Epithelial cell of prostate (primary cell): ENCODE measurements at places on chromosomes 11 and 22.

GRCh38 chr11:125407046-125407445 is 89.0 kb downstream of the FEZ1 start:
- DNase-seq: no peak

DNA sequence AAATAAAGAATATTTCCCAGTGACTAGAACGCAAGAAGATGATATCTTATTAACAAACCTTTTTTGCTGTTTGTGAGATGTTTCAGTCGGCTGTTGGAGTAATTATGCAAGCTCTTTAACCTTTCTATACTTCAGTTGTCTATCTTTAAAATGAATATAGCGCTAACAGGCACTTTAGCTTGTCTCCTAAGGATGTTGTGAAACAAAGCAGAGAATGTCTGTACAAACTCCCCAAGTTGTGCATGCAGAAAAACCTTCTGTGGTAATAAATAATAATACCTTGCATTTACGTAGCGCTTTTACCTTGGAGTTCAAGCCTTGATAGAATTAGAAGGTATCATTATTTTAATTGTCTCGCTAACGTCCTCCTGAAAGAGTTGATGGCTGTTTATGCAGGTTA is 1.9 kb upstream of the KDM2A start:
- DNase-seq: no peak

- no peak for DNase-seq
Measured at GRCh38 chr11:110955776-110956175, 243.5 kb upstream of the ARHGAP20 start.

DNA sequence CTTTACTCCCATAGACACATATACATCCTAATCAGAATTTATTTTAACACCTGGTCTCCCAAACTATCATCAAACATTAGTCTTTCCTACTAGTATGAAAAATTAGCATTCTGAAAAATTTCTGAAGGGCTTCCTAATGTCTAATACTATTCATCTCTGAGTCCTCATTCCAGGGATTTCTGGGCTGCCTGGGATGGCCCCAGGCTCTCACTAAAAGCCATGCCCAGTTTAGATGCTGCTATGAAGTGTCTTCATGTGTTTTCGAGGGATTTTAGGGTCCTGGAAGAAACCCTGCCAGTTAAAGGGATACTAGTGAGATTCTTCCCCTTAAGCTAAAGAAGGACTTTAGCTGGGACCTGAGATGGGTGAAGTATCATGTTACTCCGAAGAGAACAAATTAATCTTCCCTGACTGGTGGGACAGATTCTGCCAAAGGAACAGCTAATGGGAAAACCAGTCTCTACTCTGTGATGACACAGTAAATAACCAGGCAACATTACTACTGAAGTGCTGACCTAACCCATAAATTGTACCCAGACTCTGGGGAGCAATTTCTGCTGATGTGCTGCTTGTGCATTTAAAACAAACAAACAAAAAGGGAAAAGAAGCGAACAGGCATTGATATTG is 342.6 kb downstream of the SOX6 start:
- DNase-seq: no peak

DNA sequence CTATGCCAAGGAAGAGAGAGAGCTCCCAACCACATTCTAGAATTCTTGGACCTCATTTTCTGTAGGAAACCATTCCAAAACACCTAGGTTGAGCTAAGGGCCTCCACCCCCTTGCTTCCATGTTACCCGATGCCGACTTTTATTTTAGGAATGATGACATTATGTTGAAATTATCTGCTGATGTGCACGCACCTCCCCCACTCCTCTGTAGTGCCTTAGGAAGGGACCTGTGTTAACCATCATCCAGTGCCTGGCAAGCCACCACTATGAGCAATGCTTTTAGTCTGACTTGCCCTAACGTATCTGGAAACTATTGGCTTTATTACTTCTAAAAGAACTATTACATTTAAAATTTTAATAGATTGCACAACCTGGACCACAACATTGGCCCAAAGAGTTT is 42.1 kb downstream of the NCAPD3 start:
- no peak for DNase-seq

GRCh38 chr11:86192519-86193257 is 51.9 kb upstream of the EED start:
- DNase-seq: no peak

- no peak for DNase-seq
Measured at GRCh38 chr22:40606306-40606705, 30.2 kb downstream of the MRTFA start.

GRCh38 chr11:132234878-132235277 is 864.5 kb downstream of the NTM start:
- no peak for DNase-seq

GRCh38 chr22:39946503-39947219 is 13.5 kb upstream of the TMA7B start:
- DNase-seq: no peak

- DNase-seq: no peak
Measured at GRCh38 chr11:124870430-124870829, 5.2 kb downstream of the ROBO3 start.

DNA sequence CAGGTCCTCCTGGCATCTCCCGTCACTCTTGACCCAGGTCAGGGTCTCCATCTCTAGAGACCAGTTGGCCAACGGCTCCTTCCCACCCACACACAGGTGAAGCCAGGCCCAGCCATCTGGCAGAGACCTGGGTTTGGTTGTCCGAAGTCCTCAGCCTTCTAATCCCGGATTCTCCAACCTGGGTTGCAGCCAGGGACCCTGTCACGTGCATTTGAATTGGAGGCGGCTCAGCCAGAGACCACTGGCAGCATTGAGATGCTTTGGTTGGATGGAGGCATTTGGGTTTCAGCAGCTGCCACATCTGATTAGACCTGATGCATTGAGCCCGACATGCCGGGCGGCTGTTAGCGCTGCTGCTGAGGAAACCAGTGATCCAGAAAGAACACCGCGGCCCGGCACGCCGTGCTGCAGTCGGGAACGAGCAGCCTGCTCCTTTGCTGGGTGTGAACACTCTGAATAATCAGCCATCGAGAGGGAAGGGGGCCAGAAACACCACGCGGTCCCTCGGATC is 163.2 kb downstream of the BRD1 start:
- no peak for DNase-seq

GRCh38 chr22:43884600-43885318 is 7.1 kb downstream of the PNPLA5 start:
- no peak for DNase-seq

DNA sequence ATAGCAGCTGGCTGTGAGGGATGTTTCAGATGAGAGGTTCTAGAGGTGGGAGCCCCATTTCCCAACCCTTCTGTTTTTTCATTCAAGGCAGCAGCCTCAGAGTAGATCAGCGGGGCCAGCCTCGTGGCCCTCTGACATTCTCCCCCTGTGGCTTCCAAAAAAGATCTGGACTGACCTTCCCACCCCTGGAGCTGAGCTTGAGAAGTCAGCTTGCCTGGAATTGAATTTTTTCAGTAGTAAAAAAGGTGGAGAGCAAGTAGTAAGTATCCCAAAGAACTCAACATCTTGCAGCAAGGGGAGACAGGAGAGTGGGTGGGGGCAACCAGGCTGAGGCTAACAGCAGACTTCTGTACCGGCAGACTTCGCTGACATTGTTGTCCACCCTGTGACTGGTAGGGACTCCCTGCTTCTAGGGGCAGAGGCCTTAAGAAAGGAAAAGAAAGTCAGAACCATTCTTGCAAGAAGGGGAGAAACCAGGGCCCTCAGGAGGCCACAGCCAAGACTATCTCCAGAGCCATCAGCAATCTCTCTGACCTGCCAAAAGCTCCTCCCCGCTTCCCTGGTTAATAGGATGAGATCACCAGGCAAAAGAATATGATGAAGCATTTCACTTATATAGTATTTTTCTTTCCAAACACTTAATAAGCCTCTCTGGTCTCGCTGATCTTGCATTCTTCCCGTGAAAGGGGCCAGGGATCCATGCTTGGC is 2.0 kb upstream of the GRIK4 start:
- DNase-seq: no peak

- DNase-seq: no peak
Measured at GRCh38 chr22:29200901-29201300, 4.8 kb upstream of the EMID1 start.
